D341Med (cell line): ENCODE measurements at places on chromosomes 2 and 18.

DNA sequence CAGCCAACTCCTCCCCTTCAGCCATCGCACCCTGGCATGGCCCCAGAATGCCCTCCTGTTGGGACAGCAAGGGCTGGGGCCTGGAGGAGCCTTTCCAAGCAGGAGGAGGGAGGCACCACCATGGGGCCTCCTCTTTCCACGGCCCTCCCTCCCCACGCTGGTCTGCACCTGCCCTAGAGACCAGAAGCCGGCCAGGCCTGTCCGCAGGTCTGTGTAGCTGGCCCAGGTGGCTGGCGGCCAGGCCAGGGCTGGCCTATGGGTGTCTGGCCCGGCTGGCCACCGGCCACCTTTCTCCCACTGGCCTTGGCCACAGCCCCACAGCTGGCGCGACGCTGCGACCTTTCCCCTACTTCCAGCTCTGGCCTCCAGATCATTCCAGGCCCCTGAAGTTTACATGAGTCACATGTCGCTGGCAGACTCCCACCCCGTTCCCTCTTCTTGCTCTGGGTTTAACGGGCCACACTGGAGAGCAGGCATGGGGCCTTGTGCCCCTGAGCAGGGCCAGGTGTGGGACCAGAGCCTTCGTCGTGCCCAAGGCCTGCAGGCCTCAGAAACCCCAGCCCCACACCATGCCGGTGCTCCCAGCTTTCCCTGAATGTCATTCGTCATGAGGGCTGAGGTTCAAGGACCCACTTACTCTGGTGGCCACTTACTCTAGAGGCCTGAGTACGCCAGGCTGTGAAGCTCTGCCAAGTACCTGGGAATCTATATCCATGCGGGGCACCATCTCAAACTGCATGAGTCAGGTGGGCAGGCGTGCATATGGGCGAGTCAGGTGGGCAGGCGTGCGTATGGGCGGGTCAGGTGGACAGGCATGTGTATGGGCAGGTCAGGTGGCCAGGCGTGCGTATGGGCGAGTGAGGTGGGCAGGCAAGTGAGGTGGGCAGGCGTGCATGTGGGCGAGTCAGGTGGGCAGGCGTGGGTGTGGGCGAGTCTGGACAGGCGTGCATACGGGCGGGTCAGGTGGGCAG, 33.3 kb upstream of the KLF11 start:
- DNase-seq, result no peak

DNA sequence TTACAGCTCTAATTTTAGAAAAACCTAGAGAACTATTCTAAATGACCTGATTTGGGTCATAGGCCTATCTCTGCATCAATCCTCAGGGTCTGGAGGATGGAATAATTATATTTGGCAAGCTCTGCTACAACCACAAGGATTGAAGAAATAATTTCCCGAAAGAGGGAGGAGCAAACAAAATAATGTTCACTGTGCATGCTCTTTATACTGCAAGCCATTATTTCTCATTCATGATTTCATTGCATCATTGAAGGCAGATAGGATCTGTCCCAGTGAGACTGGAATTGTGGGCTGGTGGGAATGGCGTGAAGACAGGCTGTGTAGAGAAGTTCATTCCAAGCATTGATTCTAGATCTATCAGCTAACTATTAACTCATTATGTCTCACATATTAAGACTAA, 12.7 kb upstream of the MAPRE2 start:
- DNase-seq, result no peak

- no peak for DNase-seq
These were observed 97.4 kb upstream of the STK17B start for GRCh38 chr2:196268538-196269338.

DNA sequence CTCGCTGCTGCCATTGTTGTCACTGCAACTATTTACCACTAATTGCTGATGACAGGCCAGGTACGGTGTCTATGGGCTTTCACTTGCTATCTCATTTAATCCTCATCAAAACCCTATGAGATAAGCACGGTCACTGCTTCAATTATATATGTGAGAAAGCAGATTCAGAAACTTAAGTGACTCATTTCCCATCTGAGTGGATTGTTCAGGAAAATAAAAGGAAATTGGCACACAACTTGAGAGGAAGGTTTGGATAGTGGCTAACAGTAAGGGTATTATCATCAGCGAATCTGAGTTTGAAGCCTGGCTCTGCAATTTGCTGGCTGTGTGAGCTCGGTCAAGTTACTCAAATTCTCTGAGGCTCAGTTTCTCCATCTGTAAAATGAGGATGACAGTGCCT, 196.0 kb downstream of the KCNS3 start:
- DNase-seq, result no peak

- no peak for DNase-seq
These were observed 40.8 kb downstream of the RTN4 start for GRCh38 chr2:55009277-55010060.

DNA sequence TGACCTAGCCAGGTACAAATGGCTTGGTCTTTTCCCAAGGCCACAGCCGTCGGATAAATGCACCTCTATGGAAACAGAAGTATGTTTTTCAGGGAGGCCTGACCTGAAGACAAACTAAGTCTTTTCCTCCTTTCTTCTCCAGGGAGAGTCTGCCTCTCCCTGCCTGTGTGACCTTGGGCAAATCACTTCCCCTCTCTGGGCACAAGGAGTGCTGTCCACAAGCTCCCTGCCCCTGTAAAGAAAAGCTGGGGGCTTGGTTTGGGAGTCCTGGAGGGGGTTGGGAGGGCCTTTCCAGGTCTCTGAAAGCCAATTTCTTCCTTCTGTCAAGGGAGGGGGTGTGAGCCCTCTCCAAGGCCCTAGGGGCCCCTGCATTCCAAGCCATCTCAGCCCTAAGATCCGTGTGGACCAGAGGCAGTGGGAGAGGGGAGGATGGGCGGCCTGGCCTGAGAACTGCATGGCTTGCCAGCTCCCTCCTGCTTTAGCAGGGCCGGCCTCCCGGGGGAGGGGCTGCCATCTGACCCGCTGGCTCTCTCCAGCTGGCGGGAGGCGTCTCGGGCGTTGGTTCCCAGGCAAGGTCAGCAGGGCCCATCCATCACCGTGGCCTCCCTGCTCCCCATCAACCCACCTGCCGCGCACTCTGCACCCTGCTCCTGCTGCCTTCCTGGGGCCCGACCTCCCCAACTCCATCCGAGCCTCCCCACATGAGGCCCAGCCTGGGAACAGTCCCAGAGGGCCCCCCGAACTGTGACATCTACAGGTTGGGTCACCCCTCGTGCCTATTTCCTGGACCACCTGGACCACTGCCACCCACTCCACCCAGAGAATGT, 61.4 kb downstream of the SMAD7 start:
- no peak for DNase-seq

- DNase-seq, result no peak
These were observed 42.5 kb downstream of the HRH4 start for GRCh38 chr18:24502667-24503523.

GRCh38 chr18:45839414-45840395, 14.2 kb downstream of the SIGLEC15 start:
- peak; percentile 51 for DNase-seq
